ENCODE measurements at places on chromosomes 1 and 21.

DNA sequence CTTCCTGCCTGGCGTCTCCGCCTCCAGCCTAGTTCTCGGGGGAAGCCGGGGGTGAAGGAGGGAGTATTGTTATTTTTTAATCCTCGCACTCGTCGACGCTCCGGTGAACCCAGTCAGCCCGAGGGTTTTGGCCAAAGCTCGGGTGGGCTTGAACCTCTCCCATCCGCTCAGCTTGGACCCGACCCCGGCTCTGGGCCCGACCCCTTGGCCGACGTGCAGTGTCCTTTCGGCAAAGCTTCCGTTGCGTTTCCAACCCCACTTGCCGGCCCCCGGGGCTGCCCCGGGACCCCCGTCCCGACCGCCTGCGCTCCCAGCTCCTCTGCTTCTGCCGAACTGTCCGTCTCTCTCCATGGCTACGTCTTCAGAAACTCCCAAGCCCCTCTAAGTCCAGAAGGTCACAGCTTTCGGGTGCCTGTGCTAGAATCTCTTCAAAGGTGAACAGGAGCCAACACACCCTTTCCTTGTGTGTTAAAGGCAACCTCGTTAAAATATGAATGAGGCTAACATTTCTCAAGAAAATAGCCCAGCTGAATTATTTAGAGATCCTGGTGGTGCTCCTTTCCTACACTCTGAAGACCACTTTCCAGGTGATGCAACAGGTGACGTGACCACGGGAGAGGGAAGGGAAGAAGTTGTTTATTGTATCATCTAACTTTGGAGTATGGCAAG is 647 bp downstream of the DESI2 start:
- peak; percentile 11 for DNase-seq

DNA sequence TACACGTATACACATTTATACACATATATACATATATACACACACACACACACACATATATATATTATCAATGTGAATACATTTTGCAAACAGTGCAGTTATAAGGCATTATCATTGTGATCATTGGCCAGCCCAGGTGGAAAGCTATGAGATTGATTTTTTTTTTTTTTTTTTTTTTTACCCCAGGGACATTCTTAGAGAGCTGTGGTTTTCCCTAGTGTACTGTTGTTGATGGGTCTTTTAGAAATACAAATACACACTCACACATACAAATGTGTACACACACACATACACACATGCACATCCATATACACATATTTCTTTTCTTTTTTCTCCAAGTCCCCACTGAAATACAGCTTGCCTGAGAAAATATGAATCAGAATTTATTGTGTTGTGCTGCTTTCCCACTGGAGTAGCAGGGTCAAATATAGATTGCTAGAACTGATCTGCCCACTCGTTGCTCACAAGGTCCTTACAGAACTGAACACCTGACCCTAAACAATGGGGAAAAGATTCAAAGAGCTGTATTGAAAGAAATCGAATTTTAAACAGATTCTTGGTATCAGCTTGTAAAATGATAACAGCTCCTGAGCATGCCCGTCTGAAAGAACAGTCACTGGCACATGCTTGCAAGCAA is 325.6 kb downstream of the OMA1 start:
- DNase-seq, result no peak

GRCh38 chr1:207218512-207219362 is 102.7 kb upstream of the CD55 start:
- no peak for DNase-seq

DNA sequence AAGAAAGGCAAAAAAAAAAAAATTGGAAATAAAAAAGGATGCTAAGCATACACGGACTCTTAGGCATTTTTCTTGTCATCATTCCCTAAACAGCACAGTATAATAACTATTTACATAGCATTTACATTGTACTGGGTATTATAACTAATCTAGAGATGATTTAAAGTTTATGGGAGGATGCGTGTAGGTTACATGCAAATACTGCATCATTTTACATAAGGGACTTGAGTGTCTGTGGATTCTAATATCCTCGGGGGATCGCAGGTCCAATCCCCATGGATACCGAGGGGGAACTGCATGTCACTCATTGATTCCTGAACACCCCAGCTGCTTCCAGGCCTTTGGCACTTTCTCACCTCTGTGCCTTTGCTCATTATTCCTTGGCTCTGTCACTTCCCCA is 57.8 kb upstream of the SIPA1L2 start:
- DNase-seq, result no peak

- DNase-seq, result peak; percentile 17
Observed at GRCh38 chr1:232904566-232904965, 45.8 kb upstream of the NTPCR start.

GRCh38 chr21:29953072-29953471 is 13.3 kb upstream of the GRIK1 start:
- no peak for DNase-seq

DNA sequence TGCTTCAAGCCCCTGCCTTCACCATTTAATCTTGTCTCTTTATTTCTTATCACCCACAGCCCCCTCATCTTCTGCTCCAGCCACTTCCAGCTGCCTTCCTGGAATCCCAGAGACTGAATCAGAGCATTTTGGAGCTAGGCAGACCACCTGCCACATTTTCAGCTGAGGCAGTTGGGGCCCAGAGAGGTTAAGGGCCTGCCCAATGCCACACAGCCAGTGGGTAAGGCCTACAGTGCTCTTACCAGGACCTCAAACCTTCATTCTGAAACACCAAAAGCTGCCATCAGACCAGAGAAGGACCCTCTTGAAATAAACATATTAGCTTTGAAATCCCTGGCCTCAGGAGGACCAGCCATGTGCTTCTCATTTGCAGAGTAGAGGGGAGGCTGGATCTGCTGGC is 17.6 kb upstream of the SLC6A17 start:
- no peak for DNase-seq

DNA sequence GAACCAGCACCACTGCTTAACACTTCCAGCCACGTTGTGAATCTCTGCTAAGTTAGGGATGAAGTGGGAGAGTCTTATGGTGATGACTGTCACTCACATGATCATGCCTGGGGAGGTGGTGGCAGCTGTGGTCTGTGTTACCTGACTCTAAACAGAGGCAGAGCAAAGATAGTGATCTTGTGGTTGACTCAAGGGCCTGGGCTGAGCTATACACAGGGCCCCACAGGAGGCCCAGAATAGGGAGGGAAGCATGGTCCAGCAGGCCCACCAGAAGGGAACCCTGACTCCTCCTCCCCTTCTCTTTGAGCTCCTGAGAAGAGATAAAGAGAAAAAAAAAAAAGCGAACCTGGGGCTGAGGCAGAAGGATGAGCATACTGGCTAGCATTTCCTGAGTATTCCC is 55.0 kb downstream of the PLXNA2 start:
- DNase-seq, result no peak

- DNase-seq, result no peak
Observed at GRCh38 chr1:13824626-13825025, 124.6 kb downstream of the PRDM2 start.

DNA sequence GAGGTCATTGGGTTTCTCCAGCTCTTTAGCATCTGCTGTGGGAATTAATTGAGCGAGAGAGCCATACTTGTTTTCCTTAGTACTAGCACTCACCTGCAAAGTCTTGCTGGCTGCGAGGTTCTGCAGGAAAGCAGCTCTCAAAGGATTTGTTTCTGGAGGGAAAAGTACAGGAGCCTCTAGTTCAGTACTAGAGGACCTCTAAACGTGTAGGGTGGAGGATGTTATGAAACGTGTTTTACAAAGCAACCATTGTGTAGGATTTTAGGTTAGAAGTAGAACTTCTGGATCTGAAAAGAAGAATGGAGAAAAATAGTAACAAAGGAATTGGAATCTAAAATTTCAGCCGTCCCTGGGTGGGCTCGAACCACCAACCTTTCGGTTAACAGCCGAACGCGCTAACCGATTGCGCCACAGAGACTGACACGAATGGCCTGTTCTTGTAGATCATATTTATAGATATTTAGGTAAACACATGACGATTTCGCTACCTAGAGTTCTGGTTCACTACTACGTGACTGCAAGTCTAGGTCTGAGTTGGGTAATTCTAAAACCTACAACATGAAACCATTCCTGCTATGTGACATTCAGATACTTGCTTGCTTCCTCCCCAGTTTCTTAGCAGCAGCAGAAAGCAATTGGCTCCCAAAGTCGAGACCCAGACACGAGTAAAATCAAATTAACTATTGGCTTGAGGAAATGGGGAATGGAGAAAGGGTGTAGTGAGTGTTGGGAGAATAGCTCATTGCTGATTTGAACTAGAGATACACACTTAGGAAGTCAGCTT is 60.2 kb upstream of the CFAP126 start:
- DNase-seq, result peak; percentile 58

DNA sequence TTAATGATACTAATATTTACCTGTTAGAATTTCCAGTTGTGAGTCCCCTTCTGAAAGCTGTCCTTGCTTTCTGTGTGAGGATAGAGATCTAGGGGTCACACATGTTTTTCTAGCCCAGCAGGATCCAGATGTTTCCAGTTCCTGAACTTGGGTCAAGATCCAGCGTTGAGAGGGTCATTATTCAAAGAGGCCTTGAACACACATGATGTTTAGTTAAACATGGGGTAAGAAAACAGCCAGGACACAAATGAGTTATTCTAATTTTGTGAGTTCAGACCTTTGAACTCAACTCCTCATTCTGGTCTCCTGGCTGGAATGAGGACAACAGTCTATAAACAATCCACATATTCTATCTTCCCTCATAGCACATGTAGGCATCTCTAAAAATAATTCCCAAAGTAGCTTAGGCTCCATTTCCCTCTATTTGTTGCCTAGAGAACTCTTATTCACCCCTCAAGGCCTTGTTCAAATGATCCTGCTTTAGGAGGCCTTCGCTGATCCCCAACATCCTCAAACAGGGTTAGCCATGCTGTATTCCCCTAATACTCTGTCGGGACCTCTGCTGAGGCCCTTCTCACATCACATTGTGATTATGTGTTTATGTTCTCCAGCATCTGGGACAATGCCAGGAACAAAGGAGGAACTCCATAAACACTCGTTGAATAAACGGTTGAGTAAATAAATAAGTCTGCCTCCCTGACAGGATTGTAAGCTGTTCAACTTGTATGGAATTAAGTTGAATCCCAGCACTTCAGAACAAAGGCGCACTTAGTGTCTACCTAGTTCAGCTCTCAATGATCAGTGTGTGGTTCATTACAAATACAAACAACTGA is 15.0 kb upstream of the KCNN3 start:
- no peak for DNase-seq

- no peak for DNase-seq
Observed at GRCh38 chr1:47646676-47647075, 208.8 kb downstream of the FOXD2 start.

- no peak for DNase-seq
Observed at GRCh38 chr1:43382027-43382779, 7.4 kb downstream of the MED8 start.

DNA sequence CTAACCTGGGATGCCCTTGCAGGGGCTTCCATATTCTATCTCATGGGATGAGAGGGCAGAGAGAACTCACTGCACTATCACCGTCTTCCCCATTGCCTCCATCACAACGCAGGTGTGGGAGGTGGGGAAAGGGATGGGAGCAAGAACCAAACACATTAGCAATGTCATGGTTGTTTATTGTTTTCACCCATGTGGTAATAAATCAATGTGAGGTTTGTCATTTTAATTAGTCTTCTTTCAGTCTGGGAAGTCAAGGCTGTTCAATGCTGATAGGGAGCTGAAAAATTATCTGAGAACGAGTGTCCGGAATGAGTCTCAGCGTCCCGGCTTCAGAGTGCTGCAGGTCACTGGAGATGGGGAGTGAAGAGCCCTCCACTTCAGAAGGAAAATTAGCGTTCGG is 268.5 kb downstream of the DUSP10 start:
- DNase-seq, result no peak
